Anterior cingulate cortex (tissue), 58 donors: ENCODE measurements at places on chromosomes 7 and 10.

GRCh38 chr7:143490717-143491306, 13.1 kb downstream of the TAS2R41 start:
- no peak for DNase-seq

DNA sequence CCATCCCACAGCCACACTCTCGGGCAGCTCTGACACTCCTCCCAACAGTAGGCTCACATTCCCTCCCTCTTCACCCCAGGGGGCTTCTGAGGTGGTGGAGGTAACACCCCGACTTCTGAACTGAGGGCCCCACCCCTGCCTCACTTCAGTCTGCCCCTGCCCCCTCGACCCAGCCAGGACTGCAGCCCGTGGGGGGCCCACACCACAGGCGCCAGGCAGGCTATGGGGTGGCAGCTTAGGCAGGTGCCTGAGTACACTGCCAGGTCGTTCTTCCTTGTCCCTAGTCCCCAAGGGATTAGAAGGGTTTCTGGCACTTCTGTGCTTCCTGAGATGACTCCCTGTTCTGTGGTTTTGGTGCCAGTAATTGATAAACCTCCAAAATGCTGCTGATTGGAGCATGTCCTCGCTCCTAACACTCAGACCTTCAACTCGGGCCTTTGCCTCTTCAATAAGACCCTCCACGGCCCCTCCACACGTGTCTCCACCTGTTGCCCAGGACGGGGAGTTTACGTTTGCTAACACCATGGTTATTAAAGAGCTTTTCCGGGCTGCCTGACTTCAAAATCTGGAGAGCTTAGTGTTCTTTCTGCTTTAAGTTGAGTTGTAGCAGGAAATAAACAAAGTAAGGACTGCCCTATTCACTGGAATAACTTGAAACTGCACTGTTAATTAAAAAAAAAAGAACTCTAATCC, 23.8 kb upstream of the LARP4B start:
- DNase-seq, result no peak

- no peak for DNase-seq
Measured at GRCh38 chr7:25117226-25118047, 7.6 kb downstream of the CYCS start.

DNA sequence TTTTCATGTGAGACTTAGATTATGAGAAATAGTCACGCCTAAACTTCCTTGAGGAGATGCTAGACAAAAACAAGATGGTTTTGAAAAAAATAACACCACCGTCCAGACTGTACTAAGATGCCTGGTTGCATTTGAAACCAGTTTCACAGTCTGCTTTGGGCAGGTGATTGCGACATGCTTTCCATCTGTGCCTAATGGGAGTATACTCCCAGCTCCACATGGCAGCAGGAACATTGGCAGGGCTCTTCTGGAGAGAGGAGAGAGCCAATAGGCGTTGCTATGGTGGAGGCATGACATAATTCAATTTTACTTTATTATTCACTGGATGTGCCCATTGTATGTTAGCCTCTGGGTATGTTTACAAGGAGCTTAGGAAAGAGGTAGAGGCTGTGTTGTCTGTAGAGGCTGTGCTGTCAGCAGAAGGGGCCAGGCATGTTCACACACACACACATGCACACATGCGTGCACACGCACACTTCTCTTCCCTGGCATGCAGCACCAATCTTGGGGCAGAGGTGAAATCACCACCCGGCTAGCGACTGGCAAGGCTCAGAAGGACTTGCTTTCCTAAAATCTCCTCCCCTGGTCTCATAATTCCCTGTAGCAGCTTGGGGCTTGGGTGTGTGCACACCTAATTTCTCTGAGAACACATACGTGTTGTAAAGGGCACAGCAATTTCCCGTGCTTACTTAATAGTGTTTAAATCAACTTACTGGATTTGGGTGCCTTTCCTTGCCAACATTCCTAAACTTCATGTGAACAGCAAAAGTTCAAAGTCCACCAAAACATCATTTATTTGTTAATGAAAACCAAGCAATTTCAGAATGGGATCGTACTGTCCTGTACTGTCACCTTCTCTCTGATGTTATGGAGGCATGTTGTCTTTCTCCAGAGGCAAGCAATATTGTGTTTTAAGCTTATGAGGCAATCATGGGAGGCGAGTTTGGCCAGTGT, 162.1 kb downstream of the TCF7L2 start:
- no peak for DNase-seq

- DNase-seq, result no peak
Measured at GRCh38 chr7:94149789-94150545, 145.8 kb upstream of the BET1 start.
